CD8-positive, alpha-beta memory T cell (primary cell): ENCODE measurements at places on chromosomes 1 and 21. TPM values are rescaled to one million over a fixed set of nuclear protein-coding genes. Genes with fewer than 3 reads are reported as not detected.

Gene MANEAL
- 9.0 TPM for total RNA-seq

Gene UFC1
- total RNA-seq = 118 TPM

Gene CD1E
- not detected for total RNA-seq

Gene ERICH3
- total RNA-seq = not detected

Gene C1orf226
- total RNA-seq = 0.04 TPM

DNA sequence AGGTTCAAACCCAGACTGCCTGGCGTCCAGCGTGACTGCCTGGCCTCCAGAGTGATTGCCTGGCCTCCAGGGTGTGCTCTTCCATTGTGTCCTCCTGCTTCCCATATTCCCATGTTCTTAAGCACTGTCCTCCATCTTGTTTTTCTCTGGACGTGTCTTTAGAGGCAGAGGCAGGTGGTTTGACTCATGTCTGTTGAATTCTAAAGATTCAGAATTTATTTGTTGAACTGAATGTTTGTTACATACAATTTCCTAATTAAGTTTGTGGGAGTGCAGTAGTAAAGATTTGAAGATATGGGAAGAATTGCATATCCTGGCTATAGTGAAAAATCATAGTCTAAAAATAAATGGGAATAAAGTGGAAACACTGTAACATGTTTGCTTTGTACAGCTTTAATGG is 18.3 kb downstream of the ST6GALNAC3 start:
- DNase-seq = no peak

GRCh38 chr1:99764909-99765308 is 1.5 kb downstream of the FRRS1 start:
- no peak for DNase-seq

DNA sequence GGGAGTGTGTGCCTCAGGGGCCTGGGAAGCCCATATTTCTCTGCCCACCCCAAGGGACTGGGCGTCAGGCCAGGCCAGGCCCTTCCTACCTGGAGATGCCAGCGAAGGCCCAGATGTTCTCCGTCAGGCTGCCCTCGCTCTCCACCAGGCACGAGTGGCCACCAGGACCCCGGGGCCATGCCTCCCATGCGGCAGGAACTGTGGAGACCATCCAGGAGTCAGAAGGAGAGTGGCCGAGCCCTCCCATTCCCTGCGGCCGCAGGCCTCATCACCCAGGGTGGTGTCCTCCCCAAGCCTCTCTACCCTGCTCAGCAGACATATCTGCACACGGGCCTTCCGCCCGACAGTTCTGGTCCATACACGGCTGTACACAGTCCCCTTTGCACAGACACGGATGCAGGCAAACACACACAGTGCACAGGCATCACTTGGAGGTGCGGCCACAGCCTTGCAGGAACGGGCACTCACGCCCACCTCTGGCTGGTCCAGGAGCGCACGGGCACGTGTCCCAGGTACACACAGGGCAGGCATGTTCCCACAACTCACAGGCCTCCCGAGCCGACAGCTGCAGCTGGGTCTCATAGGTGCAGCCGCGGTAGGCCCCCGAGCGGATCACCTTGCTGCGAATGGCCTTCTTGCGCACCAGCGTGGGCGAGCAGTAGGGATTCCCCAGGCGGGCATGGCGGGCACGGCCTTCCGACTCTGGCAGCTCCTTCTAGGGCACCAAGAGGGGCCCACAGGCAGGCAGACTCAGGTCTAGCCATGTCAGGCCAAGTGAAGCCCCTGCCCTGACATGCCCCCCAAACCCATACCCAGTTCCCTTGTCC is 5.9 kb upstream of the KIF17 start:
- peak; percentile 37 for DNase-seq

- DNase-seq = no peak
Measured at GRCh38 chr1:170743083-170743482, 79.2 kb downstream of the PRRX1 start.

GRCh38 chr1:167186771-167187170 is 33.9 kb upstream of the POU2F1 start:
- DNase-seq = no peak

- no peak for DNase-seq
Measured at GRCh38 chr1:206702803-206703202, 18.1 kb downstream of the MAPKAPK2 start.

GRCh38 chr1:240091614-240092300 is at the start of gene FMN2:
Gene FMN2, plus strand, starts transcription at chr1:240091883. Its CDS starts 227 bp downstream, at chr1:240092110.
- DNase-seq = no peak

GRCh38 chr1:180083164-180083563 is 71.5 kb upstream of the QSOX1 start:
- no peak for DNase-seq

DNA sequence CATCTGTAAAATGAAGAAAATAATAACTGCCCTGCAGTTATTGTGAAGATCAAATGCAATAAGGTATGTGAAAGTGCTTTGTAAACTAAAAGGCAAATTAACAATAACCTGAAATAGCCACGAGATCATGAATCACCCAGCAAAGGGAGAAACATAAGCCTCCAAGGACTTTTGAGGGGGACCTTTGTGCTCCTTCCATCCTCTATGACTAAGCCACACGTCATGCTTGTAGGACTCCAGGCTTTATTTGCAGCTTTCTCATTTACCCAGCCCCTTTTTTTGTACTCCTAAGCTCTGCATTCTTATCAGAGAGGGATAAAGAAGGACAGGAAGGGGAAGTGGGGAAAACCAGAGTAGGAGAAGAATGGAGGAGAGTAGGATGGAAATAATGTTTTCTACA is 115.1 kb downstream of the PROX1 start:
- no peak for DNase-seq

GRCh38 chr21:46437096-46437498 is 21.6 kb upstream of the DIP2A start:
- no peak for DNase-seq

GRCh38 chr21:36203603-36203889 is 46.9 kb downstream of the DOP1B start:
- DNase-seq = no peak

DNA sequence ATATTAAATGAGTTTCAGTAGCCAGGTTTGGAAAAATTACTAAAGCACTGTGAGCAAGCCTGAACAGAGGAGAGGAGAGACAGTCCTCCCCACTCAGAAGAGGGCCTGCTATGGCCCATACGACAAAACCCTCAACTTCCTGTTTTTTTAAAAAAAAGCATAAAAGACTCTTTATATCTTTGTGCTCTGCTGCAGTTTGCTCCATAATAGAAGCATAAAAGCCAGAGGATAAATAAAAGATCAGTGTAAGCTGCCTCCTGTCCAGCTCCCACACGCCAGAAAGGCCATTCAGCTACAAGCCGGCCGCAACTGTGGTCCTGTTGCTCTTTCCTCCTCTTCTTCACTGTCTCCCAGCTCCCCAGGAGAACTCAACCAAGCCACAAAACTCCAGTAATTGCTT is 37.8 kb downstream of the NID1 start:
- DNase-seq = no peak

DNA sequence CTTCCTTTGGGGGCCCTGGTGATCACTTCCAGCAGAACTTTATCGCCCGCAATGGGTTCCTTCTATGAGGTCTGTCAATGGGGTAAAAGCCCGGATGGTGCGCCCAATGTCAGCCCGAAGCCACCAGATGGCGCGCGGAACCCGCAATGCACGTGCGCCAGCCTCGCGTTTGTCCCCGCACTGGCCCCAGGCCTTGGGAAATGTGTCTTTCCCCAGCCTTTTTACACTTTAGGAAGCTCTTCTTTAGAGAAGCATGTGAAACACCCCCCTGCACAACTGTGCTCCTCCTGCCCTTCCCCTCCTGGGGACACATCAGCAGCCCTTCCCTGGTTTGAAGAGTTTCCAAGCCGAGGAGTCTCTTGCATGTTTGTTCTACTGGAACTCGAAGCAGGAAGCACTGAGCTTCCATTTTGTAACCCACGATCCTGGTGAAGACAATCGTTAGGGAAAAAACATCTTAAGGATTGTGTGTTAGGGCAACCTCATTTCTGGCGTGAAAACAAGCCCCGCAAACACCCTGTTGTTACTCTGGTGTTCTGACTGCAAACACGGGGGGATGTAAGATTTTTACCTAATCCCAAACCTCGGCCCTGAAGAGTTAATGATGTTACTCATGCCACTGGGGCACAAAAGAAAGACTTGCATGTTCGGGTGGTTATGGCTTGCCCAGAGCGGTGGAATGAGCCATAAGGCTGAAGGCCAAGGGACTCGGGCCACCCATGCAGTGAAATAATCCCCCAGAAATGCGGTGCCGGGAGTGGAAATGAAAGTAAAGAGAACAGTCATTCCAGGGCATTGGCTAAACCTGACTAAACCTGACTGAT is 20.4 kb upstream of the TARBP1 start:
- peak; percentile 72 for DNase-seq
